HepG2 (cell line): ENCODE measurements at places on chromosomes 6 and 20. TPM values are rescaled to one million over a fixed set of nuclear protein-coding genes. Genes with fewer than 3 reads are reported as not detected.

Gene PAX1
- not detected in 2 replicates for total RNA-seq

Gene NKX2-4
- total RNA-seq = not detected in 2 replicates

Gene GSTA2
- total RNA-seq = 13.7 and 21.5 TPM in 2 replicates

Gene MCHR2
- not detected in 2 replicates for total RNA-seq

Gene PXT1
- total RNA-seq = not detected in 2 replicates
